ENCODE measurements at places on chromosomes 16 and 17.

DNA sequence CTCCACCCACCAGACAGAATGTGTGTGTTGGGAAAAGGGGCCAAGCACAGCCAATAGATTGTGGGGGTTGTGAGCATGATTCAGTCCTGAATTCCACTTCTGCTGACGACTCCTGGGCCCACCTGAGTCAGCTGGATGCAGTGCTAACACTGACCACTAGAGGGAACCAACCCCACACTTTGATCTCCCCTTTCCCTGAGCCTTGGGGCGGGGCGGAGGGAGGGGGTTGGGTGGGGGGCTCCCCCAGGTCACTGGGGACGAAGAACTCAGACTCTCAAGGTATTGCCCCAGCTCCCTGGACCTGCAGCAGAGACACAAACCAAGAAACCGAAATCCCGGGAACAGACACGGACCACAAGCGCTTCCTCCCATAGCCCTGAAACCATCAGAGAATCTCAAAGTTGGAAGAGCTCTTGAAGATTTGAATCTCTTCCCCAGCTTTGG, 621 bp upstream of the CSHL1 start:
- DNase-seq: peak; percentile 69

DNA sequence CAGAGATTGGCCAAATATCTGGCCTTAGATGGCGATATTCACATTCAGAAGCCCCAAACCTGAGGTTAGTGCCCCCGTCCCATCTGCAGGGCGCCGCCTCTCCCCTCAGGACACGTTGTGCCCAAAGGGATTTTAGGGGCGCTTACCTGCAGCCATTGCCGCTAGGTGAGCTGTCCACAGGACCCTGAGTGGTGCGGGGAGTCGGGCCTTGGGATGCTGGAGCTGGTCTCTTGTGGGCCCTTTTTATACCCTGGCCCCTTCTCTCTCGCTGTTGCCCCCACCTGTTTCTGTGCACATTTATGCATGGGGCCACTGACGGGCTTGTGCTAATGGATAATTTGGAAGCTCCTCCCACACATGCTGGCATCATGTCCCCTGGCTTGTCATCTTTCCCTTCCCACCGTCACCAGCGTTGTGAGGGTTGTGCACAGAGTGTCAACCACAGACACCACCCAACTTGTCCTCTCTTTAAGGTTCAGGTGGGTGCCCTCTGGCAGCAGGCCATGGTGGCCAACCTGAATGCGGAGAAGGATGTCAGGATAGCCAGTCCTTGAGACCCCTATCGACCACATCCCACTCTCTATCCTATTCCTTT, at the start of gene CSHL1:
TSS of gene CSHL1 (minus strand) at position 218 of the 595 bp plus-strand sequence. CDS start at position 156, 62 bp downstream.
- DNase-seq: no peak

DNA sequence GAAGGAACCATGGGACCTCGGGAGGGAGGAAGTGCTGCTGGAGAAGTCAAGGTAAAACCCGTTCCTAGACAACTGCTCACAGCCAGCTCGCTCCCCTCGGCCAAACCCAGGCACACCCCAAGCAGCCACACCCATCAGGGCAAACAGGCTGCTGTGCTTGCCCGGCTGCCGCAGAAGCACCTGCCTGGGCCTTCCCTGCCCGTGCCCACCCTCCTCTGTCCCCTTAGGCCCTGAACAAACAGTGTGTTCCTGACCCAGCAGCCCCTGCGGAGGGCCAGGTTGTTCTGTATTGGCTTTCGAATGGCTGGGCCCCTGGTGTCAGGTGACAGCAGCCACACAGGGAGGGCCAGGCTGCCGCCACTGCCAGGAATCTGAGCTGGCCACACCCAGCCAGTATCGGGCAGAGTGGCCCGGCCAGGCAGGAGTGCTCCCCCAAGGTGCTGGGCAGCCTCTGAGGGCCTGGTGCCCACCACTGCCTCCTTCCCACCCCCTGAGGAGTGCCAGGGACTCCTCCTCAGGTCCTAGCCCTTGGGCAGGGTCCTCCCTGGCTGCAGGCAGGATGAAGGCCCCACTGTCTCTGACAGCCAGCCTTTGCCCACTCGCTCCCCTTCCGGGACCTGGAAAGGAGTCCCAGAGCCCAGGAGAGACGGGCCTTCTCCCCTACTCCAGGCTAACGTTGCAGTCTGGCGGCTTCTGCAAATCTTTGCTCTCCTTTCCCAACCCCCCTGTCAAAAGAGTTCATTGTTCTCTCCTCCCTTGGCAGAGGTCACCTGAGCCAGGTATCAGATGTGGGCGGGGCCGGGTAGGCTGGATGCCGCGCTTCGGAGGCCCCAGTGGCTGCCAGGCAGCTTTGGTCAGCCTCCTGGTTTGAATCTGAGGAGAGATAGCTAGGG, 24.0 kb downstream of the LLGL2 start:
- DNase-seq: no peak

GRCh38 chr17:18370761-18371160, 6.8 kb upstream of the EVPLL start:
- DNase-seq: no peak

GRCh38 chr17:79220201-79220712, 145.6 kb downstream of the ENGASE start:
- no peak for DNase-seq

- no peak for DNase-seq
Measured at GRCh38 chr17:45227926-45228762, 6.5 kb downstream of the FMNL1 start.

- no peak for DNase-seq
Measured at GRCh38 chr17:17740615-17741348, 59.5 kb downstream of the RAI1 start.

GRCh38 chr17:82664701-82665182, 16.5 kb upstream of the WDR45B start:
- no peak for DNase-seq

DNA sequence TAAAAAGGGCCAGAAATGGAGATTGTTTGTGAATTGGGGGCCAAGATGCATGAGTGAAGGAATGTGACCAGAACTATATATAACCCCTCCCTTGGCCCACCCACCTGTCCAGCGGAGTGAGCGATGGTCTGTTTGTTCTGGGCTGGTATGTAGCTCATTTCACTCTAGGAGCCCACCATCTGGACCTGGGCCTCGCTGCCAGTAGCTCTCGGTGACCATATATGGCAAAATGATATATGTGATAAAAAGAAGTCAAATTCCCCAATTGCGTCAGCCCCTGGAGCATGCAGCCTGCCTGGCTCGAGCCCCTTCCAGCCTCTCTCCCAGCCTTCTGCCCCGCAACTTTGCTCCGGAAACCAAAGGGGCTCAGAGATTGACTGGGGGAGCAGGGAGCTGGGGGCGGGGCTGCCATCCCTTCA, 47.3 kb downstream of the CCDC42 start:
- DNase-seq: no peak

DNA sequence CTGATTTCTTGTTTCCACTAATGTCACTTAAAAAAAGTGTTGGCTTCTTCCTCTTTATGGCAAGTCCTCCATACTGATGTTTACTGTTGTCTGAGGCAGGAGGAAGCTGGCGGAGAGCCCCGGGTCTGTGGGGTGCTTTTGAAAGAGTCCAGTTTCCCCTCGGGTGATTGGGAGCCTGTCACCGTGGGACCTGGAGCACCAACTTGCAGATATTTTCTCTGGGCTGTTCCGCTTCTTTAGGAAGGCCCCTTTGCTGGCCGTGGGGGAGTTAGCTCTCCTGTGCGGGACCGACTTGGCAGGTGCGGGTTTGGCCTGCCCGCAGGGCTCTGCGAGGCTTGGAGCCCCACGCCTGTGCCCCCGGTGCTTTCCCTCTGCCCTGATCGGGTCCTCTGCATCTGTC, 3.1 kb downstream of the BANP start:
- no peak for DNase-seq

DNA sequence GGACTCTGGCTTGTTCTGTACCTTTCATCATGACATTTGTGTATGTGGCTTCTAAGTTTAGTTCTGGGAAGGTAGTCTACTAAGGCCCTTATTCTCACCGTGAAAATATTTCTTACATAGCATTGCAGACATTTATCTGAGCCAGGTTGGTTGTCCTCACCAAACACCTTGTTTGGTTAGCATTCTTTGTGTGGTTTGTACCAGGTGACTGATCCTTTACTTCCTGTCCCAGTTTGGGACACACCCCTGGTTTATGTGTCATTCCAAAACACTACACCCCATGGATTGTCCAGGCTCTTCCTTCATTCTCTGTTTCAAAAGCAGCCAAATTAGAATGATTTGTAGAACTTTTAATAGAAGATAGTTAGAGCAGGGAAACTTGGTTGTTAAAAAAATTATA, 23.2 kb upstream of the DUSP14 start:
- DNase-seq: no peak

- DNase-seq: no peak
Measured at GRCh38 chr16:13779676-13780075, 140.3 kb upstream of the ERCC4 start.

GRCh38 chr16:30896261-30896888, at the start of gene CTF1:
Gene CTF1, plus strand, starts transcription at chr16:30896614. Its CDS starts 30 bp downstream, at chr16:30896644.
- peak; percentile 17 for DNase-seq

DNA sequence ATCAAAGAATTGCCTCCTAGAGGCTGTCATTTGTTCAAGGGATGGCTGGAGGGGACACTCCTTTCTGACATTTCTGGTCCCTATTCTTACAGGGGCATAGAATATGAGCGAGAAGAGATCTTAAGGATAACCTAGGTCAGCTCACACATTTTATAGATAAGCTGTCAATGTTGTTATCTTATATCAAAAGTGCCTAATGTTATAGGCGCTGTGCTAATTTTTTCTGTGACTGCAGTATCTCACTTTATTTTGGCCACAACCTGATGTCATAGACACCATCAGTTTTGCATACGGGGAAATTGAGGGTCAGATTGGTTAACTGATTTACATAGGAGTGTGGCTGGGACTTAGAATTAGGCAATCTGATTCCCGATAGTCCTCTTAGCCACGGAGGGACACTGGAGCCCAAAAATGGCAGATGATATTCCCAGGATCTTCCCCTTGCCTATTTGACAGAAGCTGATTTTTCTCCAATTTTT, 1.2 kb downstream of the CPD start:
- DNase-seq: peak; percentile 64

DNA sequence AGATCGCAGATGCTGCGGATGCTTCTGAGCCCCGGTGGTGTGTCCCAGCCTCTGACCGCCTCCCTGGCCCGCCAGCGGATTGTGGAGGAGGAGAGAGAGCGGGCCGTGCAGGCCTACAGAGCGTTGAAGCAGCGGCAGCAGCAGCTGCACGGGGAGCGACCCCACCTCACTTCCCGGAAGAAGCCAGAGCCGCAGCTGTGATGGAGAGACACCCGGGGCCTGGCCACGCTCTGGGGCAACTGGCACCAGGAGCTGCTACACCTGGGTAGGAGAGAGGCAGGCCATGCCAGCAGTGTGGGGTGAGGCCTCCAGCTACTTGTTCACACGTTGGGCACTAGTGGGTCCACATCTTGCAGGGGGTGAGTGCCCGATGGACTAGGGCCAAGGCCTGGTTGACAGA, 6.0 kb downstream of the CCDC137 start:
- no peak for DNase-seq

DNA sequence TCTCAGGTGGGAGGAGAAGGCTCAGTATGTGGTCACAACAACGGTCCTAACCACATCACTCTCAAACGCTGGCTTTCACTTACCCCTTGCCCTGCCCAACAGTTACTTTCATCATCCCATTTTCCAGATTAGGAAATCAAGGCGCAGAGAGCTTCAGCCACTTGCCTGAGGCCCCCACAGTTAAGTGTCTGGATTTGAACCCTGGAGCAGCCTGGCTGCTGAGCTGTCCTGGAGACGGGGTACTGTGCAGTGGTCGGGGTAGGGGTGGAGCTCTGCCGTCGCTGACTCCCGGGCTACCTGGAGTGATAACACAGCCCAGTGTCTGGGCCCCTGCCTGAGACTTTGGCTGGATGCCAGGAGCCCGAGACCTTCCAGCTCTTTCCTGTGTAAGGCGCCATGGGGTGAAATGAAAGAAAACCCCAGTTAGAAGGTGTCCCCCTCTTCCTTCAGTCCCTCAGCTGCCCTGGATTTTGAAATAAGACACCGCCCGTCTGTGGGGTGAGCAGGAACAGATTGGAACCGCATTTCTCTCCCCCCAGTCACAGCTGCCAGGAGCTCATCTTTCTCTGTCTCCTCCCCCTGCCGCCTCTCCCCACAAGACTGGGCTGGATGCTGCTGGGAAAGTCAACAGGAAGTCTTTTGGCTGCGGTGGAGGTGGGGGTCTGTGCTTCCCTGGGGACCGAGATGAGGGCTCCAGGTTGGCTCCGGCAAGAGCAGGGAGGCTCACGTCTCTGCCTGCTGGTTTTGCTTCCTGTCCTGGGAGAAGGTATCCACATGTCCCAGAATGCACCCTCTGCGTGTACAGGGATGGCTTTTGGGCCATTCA, 280.2 kb downstream of the SEC14L1 start:
- peak; percentile 73 for DNase-seq

DNA sequence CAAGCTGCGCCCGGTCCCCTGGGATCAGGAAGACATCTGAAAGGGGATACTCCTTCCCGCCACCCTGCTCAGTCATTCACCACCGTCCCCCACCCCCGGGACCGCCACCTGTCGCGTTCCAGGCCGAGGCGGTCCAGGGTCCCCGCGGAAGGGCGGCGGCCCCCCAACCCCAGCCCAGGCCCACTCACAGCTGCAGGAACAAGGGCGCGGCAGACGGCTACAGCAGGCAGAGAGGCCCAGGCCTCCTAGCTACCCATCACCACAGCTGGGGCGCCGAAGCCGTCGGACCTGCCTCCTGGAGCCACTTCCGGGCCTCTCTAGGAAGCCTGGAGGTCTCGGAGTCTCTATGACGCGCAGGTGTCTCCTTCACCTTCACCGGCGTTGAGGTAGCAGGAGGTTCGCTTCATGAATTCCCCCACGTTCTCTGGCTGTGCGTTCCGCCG, at the start of gene SDR42E1:
TSS of gene SDR42E1 (minus strand) at position 272 of the 443 bp plus-strand sequence. CDS start 10,612 bp downstream, outside the sequence.
- DNase-seq: peak; percentile 77

GRCh38 chr16:19329932-19330331, 44.4 kb downstream of the CLEC19A start:
- no peak for DNase-seq

All from GM13977 (cell line).